M059J (cell line): ENCODE measurements at places on chromosomes 11 and 22.

DNA sequence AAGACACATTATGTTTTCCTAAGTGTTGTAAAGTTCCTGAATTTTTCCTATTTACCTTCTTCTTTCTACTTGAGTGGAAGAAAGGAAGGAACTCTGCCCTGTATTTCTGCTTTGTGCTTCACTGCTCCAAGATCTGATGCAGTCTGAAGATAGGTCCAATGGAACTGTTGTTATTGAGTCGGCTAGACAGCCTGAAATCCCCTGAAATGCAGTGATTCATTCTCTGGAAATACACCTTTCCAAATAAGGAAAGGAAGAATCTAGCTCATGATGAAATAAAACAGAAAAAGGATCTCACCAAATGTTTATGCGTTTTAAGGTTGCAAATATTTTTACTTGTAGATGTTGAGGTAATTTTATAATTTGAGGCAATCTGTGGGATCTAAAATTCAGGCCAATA is 322.8 kb downstream of the GUCY1A2 start:
- DNase-seq = peak; percentile 63

- DNase-seq = peak; percentile 40
Measured at GRCh38 chr22:36160499-36160942, at the start of gene APOL3. Gene APOL3, minus strand, starts transcription at chr22:36160755. Its CDS starts 11,700 bp downstream, at chr22:36149055.

GRCh38 chr22:49936018-49936972 is 17.9 kb downstream of the CRELD2 start:
- peak; percentile 91 for DNase-seq

- DNase-seq = no peak
Measured at GRCh38 chr11:57584341-57584740, 13.1 kb upstream of the SERPING1 start.
